A549 treated with CORT108297 at 1 μM for 4 hours (cell line): ENCODE measurements at places on chromosomes 3 and 15. TPM values are rescaled to one million over a fixed set of nuclear protein-coding genes. Genes with fewer than 3 reads are reported as not detected.

Gene KNG1
- 0.07 TPM in 1 of 5 replicates, not detected in the others for total RNA-seq

Gene ANKUB1
- 0.06 TPM in 1 of 5 replicates, not detected in the others for total RNA-seq

Gene PPIP5K1
- total RNA-seq, result 5.5 to 7.9 TPM (median 6.6 TPM) in 5 replicates

Gene EPHA3
- total RNA-seq, result not detected in 5 replicates

Gene SNURF
- 5.9 to 13.1 TPM (median 7.5 TPM) in 5 replicates for total RNA-seq

Gene CYP1A2
- not detected in 5 replicates for total RNA-seq

Gene EPHB1
- 0.02 to 0.09 TPM (median 0.06 TPM) in 4 of 5 replicates, not detected in the other for total RNA-seq

Gene TTC23
- total RNA-seq, result 8.9 to 13.9 TPM (median 11.1 TPM) in 5 replicates

Gene ACTRT3
- 2.5 to 3.2 TPM (median 2.7 TPM) in 5 replicates for total RNA-seq

Gene NANOGP8
- not detected in 5 replicates for total RNA-seq

Gene TIMP4
- 10.1 to 13.8 TPM (median 12.3 TPM) in 5 replicates for total RNA-seq

Gene LDHAL6B
- total RNA-seq, result not detected in 5 replicates

Gene PLA2G4B
- total RNA-seq, result 2.1 to 3.5 TPM (median 2.4 TPM) in 5 replicates

Gene PLCL2
- 5.0 to 8.0 TPM (median 5.7 TPM) in 5 replicates for total RNA-seq

Gene AMOTL2
- total RNA-seq, result 37.2 to 46.2 TPM (median 44.0 TPM) in 5 replicates

Gene ECE2
- not detected in 5 replicates for total RNA-seq

Gene P3H2
- 28.4 to 46.4 TPM (median 35.6 TPM) in 5 replicates for total RNA-seq
